ENCODE measurements at places on chromosomes 3 and 15.

DNA sequence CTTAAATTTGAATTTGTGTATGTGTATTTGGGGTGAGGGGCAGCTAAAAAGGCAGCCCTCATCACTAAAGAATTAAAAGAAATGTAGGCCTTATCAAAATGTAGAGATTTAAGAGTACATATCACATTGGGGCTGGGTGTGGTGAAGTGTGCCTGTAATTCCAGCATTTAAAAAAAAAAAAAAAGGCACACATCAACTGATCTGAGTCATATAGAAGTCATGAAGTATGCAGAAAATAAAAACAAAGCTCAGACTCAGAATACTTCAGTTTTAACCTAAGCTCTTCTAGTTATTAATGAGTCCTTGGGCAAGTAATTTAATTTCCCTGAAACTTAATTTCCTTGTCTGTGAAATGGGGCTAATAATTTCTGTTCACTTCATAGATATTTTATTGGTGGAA, 31.6 kb downstream of the SLC24A1 start:
- no peak for DNase-seq

DNA sequence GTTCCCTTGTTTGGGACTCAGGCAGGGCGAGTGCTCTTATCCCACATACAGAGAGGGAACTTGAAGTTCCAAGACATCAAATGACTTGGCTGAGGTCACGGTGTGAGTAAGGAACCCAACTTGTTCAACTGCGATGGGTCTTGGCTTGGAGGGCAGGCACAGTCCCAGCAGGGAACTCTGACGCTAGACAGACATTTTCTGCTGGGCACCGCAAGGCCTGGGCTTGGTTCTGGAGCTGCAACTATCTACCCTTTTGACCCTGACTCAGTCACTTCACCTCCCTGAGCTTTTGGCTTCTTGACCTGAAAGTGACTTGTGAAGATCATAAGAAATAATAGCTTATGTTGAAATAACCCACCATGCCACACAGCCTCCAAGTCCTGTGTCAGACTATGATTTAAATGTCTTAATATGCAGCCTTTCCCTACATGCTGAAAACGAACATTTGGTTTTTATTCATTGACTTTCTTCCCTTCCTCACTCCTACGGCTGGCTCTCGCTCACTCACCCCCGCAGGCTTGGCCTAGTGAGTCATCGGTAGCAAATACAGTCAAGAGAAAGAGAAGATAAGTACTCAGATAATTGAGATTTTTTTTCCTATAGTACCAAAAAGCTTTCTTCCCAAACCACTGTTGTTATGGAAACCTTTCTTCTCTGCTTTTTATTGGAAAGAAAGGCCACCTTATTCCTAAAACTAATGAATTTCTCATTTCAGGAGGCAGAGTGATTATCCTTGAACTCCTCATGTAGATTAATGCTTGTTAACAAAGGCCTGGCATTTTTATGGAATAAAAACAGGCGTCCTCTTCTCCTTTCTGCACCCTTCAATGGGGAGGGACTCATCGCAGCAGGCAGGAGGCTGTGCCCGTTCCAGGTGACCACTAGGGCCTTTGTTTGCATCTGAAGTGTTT, 178.4 kb downstream of the ATP10A start:
- DNase-seq: no peak

DNA sequence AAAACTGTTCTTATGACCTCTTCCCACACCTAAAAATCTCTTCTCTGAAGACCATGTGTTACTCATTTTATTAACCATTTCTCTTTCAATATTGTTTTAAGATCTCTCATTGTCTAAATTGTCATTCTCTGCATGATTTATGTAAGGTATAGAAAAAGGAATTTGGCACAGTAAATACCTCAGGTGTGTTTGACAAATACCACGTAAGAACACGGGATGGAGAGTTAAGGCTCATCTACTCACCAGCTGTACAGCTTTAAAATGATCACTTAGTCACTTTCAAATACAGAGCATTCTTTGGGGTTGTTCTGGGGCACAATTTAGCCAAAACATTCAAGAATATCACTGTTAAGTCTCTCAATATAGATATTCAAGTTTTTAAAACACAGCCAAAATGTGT, 627.1 kb downstream of the MCTP2 start:
- DNase-seq: no peak

- DNase-seq: no peak
These were observed 59.3 kb upstream of the LMOD3 start for GRCh38 chr3:69181592-69182211.

- no peak for DNase-seq
These were observed 67.8 kb upstream of the ATP10A start for GRCh38 chr15:25930931-25931330.

- DNase-seq: no peak
These were observed 6.5 kb downstream of the A4GNT start for GRCh38 chr3:138125548-138126221.

- no peak for DNase-seq
These were observed 81.9 kb upstream of the SLCO2A1 start for GRCh38 chr3:134111616-134112015.

DNA sequence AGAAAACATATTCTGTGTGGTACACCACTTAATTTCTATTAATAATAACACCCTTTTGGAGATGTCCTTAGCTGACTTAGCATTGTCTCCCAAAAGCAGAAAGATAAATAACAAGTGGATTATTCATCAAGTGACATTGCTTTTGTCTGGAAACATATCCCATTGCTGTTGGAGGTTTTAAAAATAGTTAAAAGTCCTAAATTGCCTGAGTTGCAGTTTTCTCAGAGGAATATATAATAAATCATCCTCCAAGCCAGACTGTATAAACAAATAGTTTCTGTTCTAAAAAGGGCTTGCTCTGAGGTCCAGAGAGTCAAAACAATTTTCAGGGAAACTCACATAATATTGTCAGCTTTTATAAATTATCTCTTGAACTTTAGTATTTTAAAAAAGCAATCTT, 60.4 kb upstream of the CD96 start:
- no peak for DNase-seq

GRCh38 chr15:31815411-31816155, 214.7 kb upstream of the CHRNA7 start:
- DNase-seq: no peak

- no peak for DNase-seq
These were observed 119.6 kb upstream of the EPHA3 start for GRCh38 chr3:88987776-88988175.

DNA sequence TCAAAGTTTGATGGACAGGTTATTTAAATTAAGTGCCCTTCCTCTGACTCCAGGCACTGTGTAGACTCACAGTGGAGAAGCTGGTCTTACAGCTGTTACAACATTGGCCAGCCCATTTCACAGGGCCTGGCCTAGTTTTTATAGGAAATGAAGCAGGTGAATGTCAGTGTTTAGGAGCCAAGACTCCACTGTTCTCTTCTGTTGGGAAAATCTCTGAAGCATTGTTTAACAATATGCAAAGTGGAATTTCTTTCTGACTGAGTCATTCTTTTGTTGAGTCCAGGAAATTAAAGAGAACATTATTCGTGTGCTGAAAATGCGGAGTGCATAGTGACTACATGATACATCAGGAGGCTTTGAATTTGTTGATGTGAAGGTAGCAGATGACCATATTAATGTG, 64.7 kb downstream of the ARRDC4 start:
- no peak for DNase-seq

DNA sequence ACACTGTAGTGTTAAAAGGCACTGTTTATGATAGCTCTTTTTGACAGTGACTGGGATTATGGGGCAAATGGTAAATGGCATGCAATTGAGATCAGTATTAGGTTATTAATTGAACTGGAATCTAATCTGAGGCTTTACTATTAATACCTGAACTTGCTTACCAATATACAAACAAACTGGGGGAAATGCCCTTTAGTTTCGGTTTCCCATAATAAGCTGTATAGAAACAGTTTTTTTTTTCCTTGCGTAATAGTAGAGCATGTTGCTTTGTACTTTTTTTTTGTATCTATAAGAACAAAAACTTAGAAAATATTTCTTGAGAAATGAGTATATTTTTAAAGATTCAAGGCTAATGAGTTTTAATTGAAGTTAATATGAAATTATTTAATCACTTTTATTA, 95.0 kb downstream of the FNDC3B start:
- DNase-seq: no peak

DNA sequence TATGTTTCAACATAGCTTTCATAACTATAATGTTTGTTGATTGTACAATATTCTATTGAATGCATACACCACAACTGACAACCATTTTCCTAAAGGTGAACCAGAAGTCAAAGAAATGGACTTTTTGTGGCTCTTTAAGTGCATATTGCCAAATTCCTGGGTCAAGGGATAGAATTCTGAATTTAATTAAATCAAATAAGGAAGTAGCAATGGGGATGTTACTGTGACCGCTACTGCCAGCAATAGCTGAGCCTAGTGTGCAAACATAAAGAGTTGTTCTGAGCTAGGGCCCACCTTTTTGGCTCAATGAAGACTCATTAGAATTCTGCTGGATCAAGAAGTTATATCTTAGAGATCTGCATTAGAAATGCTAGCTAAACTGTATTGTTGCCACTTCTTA, 17.3 kb upstream of the KBTBD8 start:
- no peak for DNase-seq

- DNase-seq: no peak
These were observed 41.7 kb downstream of the FEM1B start for GRCh38 chr15:68318931-68319909.

DNA sequence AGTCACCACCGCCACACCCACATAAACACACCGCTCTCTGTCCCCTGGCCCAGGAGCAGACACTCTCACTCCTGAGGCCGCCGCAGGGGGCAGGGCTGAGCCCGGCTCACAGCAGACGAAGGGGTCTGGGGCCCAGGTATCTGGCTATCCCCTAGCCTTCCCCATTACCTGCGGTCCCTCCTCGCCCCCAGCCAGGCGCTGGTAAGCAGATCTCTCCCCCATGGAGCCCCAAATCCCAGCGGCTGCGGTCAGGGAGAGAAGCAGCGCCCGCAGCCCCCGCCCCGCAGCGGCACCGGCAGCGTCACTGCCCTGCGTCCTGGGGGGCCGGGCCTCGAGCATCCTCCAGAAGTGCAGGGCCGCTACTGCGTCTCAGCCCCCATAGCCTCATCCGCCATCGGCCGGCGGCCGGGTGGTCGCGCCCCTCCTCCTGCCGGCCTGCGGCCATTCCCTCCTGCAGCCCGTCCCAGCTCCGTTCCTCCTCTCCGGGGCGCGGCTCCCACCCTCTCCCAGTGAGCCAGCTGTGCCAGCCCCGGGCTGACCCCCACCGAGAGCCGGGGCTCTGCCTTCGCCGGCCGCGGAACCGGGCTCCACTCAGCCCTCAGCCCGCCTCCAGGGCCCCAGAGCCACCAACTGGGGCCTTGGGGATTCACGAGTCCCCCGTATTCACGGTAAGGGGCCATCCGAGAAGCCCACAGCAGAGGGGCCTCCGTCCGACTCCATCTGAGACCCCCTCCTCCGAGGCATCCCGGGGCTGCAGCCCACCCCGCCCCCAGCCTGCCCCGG, 13.1 kb downstream of the TNK2 start:
- no peak for DNase-seq

- no peak for DNase-seq
These were observed 54.5 kb upstream of the LRIG1 start for GRCh38 chr3:66555214-66555844.

GRCh38 chr15:27170851-27171250, 199.9 kb downstream of the GABRG3 start:
- no peak for DNase-seq

GRCh38 chr3:193812791-193813500, 219.9 kb downstream of the OPA1 start:
- DNase-seq: no peak

DNA sequence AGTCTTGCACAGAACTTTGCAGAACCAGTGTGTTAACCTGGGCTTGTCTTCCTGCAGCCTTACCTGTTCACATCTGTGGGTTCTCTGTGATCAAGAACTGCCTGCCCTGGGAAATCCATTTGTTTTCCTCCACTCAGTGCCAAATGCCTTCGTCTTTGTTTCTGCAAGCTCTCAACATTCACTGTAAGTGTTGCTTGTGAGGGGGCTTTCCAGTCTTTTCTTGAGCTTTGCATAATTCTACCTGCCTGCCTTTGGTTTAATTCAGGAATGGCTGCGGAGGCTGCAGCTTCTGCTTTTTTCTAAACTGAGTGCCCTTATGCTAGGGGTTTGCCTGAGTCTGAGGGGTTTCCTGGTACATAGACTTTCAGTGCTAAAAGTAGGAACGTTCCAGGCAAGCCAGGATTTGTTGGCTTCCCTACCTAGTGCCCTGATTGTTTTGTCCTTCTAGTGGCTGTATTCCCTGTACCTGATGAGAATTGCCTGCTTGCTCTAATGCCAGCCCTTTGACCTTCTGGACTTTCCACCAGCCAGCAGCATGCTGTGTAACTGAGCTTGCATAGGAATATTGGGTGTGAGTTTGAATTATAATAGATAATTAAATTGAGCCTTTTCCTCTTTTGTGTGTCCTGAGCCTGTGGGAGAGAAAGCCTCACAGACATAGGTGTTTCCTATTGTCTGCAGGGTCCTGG, 96.6 kb upstream of the CLSTN2 start:
- DNase-seq: no peak

DNA sequence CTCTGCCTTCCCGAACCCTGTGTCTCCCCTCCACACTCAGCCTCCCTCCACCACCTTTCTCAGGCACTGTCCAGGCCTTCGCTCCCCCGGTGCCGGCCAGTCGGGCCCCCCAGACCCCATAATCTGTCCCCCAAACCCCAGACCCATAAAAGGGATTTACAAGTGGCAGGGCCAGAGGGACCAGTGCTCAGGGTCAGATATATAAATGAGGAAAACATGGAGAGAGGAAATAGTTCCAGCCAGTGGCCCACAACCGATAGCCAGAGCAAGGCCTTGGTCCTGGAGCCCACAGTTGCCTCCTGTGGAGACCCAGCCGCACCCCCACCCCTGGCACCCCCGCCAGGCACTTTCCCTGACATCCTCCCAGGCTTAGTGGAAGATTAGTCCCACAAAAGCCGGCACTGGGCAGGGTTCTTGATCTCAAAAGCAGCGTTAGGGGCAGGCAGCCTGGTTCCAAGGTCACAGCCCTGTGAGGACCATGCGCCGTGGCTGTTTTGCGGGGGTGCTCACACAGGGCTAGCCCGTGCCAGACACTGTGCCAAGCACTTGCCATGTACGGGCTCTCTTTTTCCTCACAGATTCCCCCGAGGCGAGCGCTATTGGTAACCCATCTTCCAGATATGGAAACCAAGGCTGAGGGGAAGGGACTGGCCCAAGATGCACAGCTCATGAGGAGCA, 1.1 kb upstream of the PLXND1 start:
- no peak for DNase-seq

- DNase-seq: no peak
These were observed 47.3 kb downstream of the SSUH2 start for GRCh38 chr3:8597219-8597853.

DNA sequence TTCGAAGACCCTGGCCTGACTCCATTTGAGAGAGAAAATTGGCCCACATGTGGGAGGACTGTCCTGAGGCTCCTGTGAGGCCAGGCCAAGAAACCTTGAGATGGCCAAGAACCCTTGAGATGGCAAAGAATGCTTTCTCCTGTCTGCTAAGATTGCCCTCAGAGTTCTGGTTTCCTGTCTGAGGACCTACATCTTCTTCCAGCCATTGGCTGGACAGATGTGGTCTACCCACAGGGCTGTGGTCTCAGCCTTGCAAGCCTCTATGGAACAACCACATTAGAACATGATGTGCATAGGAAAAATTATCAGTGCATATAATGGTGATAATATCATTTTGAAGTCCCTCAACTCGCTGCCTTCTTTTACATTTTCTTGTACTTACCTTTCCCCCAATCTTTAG, 10.8 kb upstream of the RASA2 start:
- no peak for DNase-seq
